ENCODE measurements at places on chromosomes 11 and 22.

DNA sequence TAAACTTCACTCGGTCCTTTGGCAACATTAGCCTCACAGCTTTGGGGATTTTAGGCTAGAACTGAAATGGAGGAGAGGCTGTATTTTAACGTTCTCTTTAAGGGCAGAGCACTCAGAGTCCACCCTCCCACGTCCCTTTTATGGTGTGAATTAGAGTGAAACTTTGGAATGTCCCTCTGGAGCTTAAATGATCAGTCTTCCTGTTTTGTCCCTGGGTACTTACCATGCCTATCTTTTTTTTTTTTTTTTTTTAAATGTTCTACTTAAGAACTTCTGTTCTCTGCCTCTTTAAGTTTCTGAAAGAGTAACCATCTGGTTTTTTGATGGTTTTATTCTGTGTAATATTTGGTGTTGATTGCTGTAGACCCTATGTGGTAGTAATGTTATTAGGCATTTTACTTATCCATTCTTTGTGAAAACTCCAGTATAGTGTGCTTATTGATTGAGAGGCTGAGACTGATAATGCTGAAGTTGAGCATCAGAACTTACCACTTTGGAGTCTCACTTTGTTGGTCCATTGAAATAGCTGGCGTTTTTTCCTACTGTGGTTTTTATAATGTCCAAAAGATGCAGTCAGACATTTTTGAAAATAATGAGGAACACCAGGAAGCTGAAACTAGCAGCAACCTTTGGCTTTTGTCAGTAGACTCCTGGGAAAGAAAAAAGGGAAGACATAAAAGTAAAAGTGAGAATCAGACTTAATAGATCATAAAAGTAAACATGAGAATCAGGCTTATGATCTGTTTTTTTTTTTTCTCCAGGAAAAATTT, 11.6 kb downstream of the UVRAG start:
- no peak for DNase-seq

DNA sequence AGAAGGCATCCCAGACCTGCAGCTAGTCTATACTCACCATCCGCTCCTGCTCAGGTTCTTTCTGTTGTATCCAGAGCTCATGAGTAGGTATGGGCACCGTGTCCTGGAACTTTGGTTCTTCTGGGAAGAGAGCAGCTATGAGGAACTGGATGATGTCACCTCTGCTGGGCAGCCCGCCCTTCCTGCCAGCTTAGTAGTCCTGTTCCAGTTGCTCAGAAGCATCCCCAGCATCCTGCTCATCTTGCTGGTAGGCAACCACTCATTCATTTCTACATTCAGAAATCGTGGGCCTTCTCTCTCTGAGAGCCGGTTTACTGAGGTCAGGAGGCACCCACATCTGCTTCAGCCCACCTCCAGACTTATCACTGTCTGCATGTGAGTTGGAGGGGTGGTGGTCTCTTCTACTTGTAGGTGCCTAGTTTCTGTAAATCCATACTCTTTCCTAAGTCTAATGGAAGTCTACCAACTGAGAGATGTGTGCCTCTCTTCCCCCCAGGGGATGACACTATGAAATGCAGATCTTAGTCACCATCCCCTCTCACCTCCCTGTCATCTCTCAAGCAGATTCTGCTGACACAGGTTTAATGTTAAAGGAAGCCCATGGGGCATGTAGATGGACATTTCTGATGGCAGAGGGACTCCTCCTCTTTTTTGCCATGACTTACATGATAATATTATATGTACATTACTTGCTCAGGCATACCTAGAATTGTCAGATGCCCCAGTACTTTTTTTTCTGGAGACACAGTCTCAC, 29.6 kb upstream of the CCDC134 start:
- DNase-seq, result no peak

GRCh38 chr11:21622566-21622965, 570.3 kb upstream of the ANO5 start:
- DNase-seq, result no peak

DNA sequence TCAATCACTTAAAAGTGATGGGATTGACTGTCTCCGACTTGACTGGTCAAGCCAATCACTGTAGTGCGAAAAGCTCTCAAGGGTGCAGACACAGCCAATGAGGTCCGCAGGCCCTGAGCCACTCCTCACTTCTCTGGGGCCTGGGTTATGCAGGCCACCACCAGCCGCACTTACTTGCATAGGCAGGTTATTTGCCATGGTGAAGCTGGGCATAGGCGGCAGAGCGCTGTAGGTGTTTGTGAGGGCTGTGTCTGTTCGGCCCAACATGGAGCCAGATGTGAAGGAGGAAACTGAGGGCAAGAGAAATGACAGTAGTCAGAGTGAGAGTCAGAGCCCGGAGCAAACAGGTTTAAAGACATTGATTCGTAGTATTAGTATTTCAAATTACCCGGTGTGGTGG, 17.9 kb downstream of the PAX6 start:
- no peak for DNase-seq

GRCh38 chr22:35947794-35948425, 80.7 kb downstream of the RBFOX2 start:
- no peak for DNase-seq

DNA sequence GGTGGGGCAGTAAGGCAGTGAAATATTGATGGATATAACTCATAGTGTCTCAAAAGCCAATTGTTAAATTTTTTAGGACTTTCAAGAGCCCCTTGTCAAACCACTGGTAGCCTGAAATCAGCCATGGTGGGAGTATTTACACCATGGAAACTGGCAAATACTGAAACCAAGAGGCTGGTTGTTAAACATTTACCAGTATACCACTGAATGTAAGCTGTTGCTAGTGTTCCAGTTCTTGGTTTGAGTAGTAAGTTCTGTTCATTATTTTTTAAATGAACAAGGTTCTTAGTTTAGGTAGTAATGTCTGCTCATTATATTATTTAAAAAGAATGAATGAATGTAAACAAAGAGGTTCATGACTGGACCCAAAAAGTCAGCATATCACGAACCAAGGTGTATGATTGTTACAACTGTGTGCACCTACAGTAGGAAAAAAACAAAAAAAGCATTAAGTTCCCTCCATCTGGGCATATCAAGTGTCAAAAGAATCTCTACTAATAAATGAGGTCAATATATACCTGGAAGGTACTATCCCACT, 4.5 kb upstream of the EIF3F start:
- DNase-seq, result no peak

- no peak for DNase-seq
Measured at GRCh38 chr11:16278273-16278672, 78.1 kb downstream of the SOX6 start.

GRCh38 chr11:107842412-107843100, 16.0 kb downstream of the SLC35F2 start:
- no peak for DNase-seq

DNA sequence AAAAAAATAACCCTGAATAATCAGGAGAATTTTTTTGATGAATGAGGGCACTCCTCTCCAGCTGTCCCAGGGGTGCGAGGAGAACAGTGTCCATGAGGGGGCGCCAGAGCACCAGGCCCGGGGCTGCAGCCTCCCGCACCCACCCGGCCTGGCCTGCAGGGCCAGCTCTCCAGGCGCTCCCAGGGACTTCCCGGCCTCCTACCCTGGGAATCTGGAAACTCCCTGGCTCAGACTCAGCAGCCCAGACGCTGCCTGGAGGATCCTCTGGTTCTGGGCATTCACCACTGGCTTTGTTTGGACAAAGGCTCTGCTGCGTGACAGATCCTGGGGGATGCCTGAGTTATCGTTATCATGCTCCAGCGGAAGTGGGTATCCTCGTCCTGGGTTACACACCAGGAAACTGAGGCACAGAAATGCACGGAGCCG, 31.0 kb downstream of the MCM5 start:
- peak; percentile 76 for DNase-seq

GRCh38 chr11:2312232-2313042, 10.6 kb downstream of the TSPAN32 start:
- DNase-seq, result peak; percentile 16

DNA sequence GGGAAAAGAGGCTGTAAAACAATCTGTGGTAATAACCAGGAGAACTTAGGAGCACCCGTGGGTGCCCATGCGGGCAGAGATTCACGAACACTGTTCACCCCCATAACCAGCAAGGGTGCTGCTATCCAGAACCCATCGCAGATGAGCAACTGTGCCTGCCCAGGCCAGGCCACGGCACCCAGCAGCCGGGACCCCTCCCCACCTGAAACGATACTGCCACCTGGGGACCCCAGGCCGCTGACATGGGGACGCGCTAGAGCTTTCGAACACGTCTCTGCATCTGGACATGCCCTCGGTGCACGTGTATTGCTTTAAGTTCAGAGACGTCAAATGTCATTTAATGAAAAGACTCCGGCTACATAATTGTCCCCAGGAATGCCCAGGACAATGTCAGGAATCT, 14.3 kb upstream of the MUC2 start:
- DNase-seq, result no peak

DNA sequence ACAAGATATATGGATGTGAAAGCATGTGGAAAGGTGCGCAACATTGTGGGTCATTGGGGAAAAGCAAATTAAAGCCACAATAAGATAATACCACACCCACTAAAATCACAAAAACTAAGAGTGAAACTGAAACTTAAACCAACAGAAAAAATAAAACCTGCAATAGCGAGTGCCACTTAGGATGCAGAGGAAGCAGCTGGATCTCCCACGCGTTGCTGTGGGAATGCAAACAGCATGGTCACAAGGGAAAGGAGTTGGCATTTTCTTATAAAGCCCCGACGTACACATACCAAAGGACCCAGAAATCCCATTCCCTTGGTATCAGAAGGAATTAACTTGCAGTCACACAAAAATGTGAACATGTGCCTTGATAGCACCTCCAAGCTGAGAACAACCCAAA, 712.0 kb downstream of the TBC1D22A start:
- DNase-seq, result no peak

DNA sequence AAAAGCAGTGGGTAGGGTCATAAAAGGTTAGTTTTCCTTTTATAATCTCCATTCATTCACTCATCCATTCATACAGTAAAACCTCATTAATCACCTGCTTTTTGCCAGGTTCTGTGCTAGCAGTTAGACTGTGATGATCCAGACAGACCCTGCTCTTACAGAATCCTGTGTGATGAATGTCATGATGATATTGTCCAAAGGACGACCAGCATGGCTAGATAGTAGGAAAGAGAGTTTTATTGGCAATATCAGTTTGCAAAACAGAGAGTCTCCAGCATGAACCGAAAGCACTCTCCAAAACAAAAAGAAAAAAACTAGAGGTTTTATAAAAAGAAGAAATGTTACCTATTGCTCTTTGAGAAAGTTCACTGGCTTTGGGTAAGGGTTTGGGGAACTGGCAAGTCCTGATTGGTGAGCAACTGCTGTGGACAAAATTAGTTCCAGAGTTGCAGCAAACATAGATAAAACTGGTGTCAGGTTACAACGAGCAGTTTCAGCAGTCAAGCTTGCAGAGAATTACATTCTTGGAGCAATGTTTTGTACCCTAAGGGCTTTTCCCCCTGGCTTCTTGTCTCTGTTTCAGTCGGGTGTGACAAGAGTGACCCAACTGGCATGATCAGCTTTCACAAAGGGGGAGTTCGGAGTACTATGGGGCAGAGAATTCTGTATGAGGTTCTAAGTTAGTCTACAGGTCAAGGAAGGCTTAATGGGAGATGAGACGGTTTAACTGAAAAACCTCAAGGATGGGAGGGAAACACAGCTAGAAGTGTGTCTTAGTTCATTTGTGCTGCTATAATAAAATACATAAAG, 58.3 kb downstream of the HSD17B12 start:
- no peak for DNase-seq

GRCh38 chr11:129319751-129320150, 55.9 kb upstream of the BARX2 start:
- DNase-seq, result no peak
